ENCODE measurements at places on chromosomes 12 and 14.

DNA sequence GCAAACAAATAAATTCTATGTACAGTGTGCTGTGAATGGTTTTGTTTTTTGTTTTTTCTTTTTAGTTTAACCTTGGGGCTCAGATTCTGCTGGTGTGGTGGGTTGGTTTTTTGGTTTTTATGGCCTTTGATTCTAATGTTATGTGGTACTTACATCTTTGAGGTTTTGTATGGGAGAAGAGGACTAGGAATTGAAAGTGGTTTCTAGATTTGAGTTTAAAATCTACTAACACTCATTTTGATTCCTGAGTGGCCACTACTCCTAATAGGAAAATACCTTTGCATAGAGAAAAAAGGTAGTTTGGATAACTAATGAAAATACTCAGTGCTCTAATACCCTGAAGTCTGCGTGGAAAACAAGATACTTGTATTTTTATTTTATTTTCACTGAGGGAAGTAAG lies 137.7 kb downstream of the MON2 start:
- DNase-seq: no peak

- no peak for DNase-seq
These were observed 228.5 kb downstream of the GLT1D1 start for GRCh38 chr12:129081755-129082250.

GRCh38 chr12:44875954-44876543 lies at the start of gene NELL2:
NELL2 (minus strand) TSS chr12:44876315; CDS start chr12:44875869, 446 bp downstream.
- peak; percentile 67 for DNase-seq

DNA sequence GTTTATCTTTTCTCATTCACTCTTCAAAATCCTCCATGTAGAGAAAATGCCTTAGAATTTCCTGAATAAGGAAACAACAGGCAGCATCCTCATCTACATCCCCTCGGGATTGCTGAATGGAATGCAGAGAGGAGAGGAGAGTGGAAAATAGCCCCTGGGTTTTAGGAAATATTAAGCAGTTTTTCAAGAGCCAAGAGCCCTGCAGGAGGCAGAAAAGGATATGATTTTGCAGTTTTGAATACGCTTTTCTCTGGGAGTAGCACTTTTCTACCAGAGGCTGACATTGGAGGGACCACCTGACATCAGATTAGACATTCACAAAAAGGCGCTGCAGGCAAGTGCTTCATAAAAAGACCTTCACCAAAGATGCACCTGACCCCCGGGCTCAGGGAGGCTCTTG lies 362.2 kb upstream of the SFSWAP start:
- DNase-seq: no peak

GRCh38 chr12:89436062-89436461 lies 83.8 kb upstream of the DUSP6 start:
- no peak for DNase-seq

DNA sequence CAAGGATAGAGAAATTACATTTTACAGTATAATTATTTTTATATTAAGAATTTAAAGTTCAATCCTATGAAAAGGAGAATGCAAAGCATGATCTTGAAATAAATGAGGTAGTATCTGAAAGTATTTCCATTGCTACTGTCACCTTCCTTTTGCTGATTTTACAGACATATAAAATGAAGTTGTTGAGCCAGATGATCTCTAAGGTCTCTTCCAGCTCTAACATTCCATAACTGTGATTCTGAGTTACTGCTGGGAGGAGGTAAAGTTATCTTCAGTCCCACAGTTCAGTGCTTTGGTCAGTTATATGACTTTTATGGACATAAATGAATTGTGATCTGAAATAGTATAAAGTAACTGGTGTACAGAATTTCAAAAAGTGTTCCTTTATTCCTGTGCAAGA lies 52.8 kb downstream of the SLC38A6 start:
- no peak for DNase-seq

DNA sequence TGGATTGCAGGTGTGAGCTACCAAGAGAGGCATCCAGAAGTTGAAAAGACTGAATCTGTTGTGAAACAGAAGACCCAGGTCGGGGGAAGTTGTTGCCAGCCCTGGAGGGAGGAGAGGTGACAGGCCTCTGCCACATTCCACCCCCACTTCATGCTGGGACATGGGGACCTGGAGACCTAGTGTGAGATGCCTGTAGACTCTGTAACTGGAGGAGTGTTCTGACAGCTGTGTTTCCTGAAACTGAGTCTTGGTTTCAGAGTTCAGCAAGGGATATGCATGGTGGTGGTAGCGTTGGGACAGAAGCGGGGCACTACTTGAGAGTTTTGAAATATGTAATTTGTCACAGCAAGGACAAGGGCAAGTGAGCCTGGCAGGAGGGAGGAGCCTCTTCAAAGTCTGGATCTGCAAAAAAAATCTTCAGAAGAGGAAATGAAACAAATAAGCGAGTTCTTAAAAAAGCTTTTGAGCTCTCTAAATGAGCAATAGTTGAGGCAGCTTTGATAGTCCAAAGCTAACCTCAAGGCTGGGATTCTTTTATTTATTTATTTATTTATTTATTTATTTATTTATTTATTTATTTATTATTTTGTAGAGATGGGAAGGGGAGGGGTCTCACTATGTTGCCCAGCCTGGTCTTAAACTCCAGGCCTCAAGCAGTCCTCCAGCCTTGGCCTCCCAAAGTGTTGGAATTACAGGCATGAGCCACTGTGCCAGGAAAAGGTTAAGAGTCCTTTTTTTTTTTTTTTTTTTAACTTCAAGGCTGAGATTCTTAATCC lies 58.9 kb upstream of the EEA1 start:
- DNase-seq: no peak

DNA sequence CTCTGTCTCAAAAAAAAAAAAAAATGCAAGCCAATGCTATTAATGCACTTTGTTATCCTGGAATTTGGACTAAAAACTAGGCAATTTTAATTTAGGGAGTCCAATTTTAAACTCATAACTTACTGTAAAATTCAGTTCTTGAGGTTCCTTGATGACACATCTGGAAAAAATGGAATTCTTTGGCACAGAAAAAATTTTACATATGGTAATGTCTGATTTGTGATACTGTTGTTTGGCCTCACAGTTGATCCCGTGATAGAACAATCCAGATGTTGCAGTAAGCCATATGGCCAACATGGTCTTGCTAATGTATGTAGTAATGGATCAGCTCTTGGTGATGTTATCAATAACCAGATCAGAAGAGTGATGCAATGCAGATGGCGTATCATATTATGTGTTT lies 1089.8 kb downstream of the FLRT2 start:
- DNase-seq: no peak

DNA sequence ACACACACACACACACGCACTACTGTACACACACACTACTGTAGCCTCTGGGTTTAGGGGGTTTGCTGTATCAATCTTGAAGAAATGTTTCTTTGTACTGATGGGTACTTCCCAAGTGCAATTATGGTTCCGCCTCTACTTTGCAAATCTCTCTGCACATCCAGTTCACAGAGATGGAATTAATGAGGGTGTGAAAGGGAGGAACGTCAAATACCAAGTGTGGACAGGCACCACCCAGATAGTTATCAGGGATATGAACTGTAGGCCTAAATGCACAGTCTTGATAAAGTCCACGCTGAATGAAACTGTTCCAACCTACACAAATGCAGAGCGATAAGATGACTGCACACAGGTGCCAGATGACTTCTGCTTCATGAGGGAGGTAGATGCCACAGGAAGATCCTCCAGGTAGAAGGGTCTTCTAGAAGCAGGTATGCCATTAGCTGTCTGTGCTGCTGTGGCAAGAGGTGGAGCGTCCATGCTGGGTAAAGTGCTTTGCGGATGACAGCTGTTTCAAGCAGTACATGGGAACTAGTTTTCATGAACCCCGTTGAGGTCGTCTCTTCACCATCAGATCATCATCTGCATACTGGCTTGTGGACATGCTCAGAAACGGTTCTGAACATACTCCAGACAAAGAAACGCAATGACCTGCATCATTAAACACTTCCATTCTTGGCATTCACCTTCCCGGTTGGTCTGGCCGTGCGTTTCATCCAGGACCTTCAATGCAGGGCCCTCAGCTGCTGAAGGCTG lies 314.3 kb upstream of the RTL1 start:
- DNase-seq: no peak

GRCh38 chr12:98744680-98745079 lies 99.6 kb downstream of the APAF1 start:
- no peak for DNase-seq

- DNase-seq: no peak
These were observed 73.5 kb upstream of the VASH1 start for GRCh38 chr14:76687611-76688382.

DNA sequence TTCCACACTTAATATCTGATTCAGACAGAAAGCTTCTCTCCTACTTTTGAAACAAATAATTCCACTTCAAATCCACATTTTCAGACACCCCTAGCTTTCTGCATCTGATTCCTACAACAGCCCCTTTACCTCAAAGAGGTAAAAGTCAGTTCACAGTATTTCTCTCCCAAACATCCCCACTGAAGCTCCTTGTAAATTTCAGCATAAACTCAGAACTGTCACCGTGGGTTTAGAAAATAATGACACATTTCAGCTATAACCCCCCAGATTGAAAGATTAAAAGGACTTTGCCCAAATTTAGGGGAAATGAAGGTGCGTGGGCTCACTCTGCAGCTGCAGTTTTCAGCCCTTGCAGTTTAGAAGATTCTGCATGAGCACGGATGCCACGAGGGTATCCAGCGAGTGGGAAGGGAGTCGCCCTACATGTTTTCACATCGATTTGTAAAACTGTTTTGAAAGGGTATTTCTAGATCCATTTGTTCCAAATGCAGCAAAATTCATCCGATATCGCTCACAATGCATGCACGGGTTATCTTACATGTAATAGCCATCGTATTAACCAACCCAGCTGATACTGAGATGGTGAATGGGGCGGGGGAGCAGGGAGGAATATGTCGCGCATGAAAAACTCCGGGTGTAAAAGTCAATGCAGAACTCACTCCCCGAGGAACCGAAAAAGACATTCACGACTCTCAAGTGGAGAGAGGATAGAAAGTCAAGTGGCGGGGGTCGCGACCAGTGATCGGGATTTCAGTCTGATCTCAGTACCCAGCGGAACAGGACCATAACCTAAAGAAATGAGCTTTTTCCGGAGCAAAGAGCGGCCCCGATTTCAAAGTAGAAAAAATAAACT lies 5.0 kb upstream of the CCND2 start:
- peak; percentile 51 for DNase-seq

- DNase-seq: no peak
These were observed 220.3 kb downstream of the KTN1 start for GRCh38 chr14:55800156-55800785.

GRCh38 chr12:31444736-31445135 lies 118.8 kb upstream of the SINHCAF start:
- no peak for DNase-seq

GRCh38 chr14:50344116-50344775 lies 32.1 kb downstream of the DMAC2L start:
- peak; percentile 60 for DNase-seq

GRCh38 chr12:95733141-95733825 lies 57.3 kb downstream of the NTN4 start:
- no peak for DNase-seq

GRCh38 chr12:21925296-21925913 lies 15.8 kb downstream of the ABCC9 start:
- no peak for DNase-seq

DNA sequence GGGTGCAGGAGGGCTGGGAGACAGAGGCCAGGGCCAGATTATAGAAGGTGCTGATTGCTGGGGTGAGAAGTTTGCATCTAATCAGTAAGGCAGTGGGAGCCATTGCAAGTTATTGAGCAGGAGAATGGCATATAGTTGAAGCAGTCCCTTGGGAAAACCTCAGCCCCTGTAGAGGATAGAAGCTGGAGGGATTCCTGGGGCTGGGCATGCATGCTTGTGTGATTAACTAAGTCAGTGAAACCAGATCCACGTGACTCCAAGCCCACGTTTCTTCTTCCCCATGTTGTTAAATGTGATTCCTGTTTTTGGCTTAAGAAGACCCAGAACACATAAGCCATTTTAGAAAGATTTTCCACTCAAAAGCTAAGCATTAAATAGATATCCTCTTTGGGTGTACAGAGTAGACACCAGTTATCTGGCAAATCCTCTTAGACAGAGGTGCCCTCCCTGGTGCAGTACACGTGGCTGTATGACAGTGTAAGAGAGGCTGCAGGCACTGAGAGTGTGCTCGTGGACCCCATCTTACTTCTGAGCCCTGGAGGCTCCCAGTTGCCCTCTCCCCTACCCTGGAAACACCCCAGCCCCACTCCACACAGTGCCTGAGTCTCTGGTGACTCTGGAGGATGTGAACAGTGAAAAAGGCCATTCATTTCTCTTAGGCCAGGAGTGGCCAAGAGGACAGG lies 3.2 kb downstream of the C14orf132 start:
- no peak for DNase-seq

GRCh38 chr12:117026921-117027250 lies 72.3 kb downstream of the TESC start:
- DNase-seq: no peak

GRCh38 chr12:57461276-57461916 lies 1.8 kb downstream of the GLI1 start:
- DNase-seq: no peak

- DNase-seq: peak; percentile 60
These were observed 72.8 kb downstream of the IRF2BPL start for GRCh38 chr14:76955575-76956315.

GRCh38 chr12:81166790-81167189 lies 88.9 kb downstream of the ACSS3 start:
- no peak for DNase-seq

- DNase-seq: no peak
These were observed 100.7 kb downstream of the DUSP16 start for GRCh38 chr12:12461923-12462315.

- no peak for DNase-seq
These were observed 270.0 kb downstream of the DACT1 start for GRCh38 chr14:58907803-58908202.
